ENCODE measurements at places on chromosomes 12 and 14.

DNA sequence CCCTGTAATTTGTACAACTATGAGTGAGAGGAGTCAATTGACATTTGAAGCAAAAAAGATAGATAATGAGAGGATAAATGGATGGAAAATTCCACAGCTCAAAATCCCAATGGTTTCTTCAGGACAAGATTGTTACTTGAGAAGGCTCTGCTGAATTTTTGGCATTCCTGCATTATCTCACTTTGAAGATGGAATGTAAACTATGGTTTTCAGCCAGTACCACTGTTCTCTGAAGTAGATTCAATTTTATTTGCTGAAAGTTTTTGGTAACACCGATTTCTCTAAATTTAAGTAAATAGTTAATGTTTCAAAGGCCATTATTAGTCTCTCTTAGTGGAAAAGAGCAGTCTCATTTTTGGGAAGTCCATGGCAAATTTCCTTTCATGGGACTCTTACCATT is 121.9 kb upstream of the SLC38A2 start:
- DNase-seq = no peak

DNA sequence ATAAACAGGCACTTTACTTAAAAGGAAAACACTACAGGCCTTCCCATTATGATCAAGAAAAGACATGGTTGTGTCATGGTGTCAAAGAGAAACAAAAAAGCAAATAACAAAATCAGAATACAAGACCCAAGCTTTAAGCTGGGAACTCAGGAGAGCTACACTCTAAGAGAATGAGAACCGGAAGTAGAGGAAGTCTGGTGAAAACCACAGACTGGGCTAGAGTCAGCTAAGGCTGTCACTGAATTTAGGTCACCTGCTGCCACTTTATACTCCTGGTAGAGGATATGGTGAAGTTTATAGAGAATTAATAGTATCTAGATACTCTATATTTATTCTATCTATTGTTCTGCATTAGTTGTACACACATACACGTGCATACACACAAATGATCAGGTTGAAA is 971.7 kb downstream of the FLRT2 start:
- no peak for DNase-seq

DNA sequence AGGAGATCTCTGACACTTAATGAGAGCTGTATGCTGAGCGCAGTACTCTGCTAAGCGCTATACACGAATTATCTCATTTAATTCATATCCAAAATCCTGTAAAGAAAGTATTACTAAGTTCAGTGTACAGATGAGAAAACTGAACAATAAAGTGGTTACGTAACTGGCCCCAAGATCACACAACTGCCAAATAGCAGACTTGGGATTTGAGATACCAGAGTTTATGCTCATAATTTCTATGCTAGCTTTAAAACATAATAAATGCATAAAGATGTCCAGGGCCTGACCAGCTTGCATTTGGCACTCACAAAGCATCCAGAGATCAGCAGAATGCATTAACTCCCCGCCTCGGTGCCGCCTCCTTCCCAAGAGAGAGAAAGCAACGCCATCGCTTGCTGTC is 83.2 kb upstream of the PWP1 start:
- no peak for DNase-seq

GRCh38 chr12:84696908-84697540 is 215.6 kb downstream of the SLC6A15 start:
- no peak for DNase-seq

DNA sequence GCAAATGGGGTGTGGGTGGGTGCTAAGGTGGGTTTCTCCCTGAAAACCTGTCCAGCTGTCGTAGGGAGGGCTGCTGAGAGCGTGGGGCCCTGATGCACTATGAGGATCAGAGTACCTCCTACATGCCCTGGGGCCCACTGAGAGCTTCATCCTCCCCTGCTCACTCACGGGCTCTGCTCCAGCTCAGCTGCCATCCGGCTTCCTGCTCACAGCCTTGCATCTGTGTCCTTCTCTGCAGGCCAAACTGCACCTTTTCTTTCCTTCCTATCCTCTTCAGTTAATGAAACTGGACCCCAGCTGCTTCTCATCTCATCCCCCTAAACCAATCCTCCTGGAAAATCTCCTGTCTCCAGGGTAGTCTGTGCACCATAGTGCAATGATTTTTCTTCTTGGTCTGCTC is 22.2 kb upstream of the GPRC5D start:
- DNase-seq = no peak

GRCh38 chr12:119117936-119118335 is 60.8 kb upstream of the HSPB8 start:
- DNase-seq = no peak

GRCh38 chr14:59268858-59269257 is 80.4 kb downstream of the DAAM1 start:
- no peak for DNase-seq

GRCh38 chr12:93407054-93407962 is 29.6 kb downstream of the NUDT4 start:
- DNase-seq = no peak

- DNase-seq = no peak
Measured at GRCh38 chr12:66195242-66195641, 6.2 kb downstream of the IRAK3 start.

DNA sequence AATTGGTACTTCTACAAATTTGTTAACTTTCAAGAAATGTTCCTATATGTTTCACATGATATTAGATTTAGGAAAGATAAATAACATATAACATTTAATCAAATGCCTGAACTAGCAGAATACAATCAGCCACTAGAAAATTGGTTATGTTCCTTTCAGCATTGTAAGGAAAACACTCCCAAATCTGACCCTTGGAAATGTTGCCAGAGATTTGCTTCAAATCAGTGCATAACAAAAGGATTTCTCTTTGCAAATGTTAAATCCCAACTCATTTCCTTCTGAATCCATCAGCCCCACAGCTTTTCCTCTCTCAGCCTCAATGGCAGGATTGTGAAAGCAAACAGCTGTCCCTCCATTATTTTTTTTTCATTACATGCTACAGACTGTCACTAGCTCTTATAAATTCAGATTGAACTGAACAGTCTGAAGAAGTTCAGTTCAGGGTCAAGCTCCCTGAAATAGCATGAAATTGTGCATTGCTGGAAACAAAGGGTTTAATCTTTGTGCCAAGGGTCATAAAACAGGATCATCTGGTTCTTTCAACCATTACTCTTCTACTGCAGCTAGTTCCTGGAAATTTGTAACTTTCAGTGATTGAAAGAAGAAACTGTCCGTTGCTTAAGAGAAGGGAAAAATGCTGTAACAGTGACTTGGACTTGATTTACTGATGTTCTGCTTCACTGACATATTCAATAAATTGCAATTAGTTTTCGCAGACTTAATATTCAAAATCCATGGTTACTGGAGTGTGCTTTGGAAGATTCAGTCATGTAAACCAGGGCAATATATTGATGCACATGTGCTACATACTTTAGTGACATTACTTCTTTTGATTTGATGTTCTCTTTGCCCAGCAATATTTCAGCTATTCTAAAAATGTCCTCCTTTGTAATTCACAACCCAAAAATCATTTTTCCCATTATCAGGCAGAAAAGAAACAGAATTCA is 246.4 kb downstream of the RPL10L start:
- DNase-seq = no peak

DNA sequence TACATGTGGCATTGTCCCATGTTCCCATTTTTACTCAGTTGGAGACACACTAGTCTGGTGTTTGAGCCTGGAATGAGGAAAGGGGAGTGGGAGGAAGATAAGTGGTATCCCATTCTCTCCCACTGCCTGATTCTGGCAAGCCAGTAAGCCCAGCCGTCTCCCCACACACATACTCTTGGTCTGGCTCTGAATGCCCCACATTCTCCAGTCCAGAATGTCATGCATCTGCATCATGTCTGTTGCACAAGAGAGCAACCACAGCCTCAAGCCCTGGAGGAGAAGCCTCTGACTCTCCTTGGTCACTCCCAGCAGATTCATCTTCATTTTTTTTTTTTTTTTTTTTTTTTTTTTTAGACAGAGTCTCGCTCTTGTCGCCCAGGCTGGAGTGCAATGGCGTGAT is 48.0 kb downstream of the DRAM1 start:
- DNase-seq = no peak

DNA sequence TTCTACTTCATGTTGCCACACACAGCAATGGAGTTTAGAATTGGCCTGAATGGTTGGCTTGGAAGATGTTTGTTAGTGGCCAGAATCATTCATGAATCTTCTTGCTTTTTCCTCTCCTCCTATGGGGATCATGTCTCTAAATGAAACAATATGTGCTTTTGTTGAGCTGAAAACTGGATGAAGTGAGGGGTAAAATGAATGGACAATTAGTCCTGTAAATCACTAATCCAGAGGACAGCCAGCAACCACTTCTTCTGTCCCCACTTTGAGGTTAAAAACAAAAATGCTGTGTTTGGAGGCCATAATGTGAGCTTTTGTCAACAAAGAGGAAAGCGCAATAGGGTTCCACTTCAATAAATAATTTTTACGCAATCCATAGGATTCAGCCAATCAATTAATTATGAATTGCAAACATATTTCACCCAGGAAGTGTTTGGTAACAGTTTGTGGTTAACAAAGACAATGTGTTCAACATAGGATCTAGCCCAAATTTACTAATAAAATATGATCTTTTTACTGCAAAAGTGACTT is 30.3 kb upstream of the AMIGO2 start:
- no peak for DNase-seq

- no peak for DNase-seq
Measured at GRCh38 chr12:94209240-94209639, 60.9 kb downstream of the PLXNC1 start.

GRCh38 chr12:100413001-100413400 is 56.1 kb downstream of the SLC17A8 start:
- no peak for DNase-seq

- no peak for DNase-seq
Measured at GRCh38 chr12:16281157-16281556, 3.7 kb upstream of the SLC15A5 start.

GRCh38 chr12:52531566-52532300 is 11.5 kb upstream of the KRT5 start:
- DNase-seq = no peak

DNA sequence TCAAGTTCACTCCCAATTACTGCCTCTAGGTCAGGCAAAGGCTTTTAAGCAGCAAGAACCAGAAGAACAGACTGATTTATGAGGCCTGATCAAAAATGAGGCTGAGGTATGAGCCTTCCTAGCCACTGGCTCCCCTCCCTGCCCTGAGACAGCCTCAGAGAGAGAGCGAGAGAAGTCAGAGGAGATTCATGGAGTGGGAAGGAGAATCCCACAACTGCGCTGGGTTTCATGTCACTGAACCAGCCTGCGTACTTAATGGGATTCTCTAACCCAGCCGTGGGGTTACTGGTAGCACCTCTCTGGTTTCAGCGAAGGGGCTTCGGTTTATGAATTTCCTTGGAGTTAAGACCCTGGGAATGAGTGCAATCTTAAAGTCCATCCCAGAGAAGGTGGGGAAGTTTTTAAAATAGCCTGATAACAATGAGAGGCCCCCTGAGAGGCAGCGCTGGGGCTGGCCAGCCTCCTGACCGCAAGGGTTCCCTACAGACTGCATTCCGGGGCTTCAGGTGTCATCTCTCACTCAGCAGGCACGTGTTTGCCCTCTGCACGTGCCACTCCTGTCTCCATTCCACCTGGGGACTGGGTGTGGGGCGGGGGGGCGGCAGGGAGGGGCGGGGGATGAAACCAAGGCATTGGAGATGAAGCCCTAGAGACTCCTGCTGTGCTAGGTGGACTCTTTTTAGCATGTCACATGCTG is 6.1 kb upstream of the GPRC5A start:
- DNase-seq = no peak

GRCh38 chr14:70654632-70655031 is 12.9 kb downstream of the TTC9 start:
- no peak for DNase-seq

GRCh38 chr12:71010143-71010479 is 89.6 kb upstream of the PTPRR start:
- DNase-seq = no peak

DNA sequence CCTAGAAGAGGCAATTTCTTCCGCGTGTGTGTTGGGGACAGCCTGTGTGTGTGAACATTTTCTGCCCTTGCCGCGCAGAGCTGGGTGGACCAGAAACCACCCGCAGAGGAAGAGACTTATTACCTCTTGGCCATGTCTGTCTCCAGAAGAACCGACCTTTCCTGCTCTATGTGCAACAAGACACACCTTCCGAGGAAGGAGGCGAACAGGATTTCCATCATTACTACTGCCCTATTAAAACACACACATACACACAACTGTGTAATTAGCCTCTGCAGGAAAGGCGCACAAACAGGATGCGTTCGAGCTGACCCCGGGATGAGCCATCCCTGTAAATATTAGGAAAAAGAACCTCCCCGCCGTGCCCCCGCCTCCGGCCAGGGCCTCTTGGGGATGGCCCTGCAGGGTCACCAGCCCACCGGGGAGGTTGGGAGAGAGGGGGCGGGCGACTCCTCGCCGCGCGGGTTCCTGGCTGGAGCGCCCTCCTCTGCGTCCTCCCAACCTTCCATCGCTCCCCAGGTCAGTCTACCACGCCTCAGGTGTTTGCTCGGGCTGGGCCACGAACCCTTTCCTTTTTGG is 484 bp upstream of the PRKCH start:
- DNase-seq = no peak

DNA sequence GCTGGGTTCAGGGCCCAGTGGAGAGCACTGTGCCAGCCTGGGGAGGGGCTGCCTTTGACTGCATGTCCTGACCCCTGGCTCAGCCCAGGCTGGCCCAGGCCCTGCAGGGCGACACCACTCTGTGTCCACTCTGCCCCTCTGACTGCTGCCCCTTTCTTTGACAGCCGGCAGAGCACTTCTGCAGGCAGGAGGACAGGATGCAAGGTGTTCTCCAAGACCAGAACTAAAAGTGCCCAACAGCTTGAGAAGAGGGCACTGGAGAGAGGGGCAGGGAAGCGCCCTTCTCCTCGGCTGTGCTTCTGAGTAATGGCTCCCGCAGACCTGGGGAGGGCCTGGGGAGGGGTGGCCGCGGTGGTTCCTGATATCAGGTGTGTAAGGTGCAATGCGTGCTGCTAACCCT is 72.7 kb downstream of the WDR20 start:
- no peak for DNase-seq

- no peak for DNase-seq
Measured at GRCh38 chr12:8038659-8039114, 6.2 kb downstream of the FOXJ2 start.

DNA sequence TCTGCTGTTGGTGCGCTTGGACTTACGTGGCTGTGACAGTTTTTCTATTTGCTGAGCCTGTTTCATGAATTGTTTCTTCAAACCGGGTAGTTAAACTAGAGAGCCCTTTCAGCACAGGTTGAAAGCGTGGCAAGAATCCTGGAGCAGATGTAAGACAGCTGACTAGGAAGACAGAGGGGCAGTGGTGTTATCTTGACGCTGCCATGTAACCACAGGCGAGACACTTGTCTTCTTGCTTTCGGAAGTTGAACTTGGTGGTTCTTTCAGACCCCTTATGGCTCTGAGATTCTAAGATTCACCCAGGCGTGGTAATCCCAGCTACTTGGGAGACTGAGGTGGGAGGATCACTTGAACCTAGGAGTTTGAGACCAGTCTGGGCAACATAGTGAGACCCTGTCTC is 4.3 kb downstream of the EMP1 start:
- no peak for DNase-seq

All from activated naive CD8-positive, alpha-beta T cell treated with anti-CD3 and anti-CD28 coated beads, Interleukin-2, amount 50 U/mL, for 16 hours (primary cell).